ENCODE measurements at places on chromosomes 1 and 21.

DNA sequence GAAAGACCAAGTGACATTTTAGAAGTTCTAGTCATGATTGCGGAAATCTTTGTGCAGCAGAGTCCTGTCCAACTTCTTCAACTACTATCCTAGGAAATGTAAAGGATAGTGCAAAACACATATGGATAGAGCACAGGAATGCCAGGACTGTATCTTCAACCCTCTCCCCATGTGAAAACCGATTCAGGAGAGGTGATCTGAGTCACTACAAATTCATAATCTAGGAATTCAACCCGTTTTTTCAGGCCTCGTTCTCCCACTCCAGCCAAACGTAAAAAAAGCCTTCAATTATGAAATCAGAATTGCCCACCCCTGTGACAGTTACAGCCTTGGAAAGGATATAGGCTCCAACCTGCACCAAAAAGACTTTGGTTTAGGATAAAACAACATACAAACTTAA, 52.9 kb upstream of the RGS1 start:
- no peak for DNase-seq

DNA sequence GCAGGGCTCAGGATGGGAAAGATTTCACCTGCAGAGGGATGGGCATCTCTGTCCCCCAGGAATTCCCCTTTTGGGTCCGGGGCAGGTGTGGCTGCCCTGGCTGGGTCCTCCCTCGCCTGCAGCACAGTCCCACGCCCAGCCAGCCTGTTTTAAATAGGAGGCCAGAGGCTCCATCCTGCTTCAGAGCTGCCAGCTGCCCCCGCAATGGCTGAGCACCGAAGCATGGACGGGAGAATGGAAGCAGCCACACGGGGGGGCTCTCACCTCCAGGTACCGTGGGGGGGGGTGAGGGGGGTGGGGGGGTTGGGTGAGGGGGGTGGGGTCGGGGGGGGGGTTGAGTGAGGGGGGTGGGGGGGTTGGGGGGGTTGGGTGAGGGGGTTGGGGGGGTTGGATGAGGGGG, 3.6 kb downstream of the SCNN1D start:
- DNase-seq: no peak

GRCh38 chr1:238281418-238281817, 390.7 kb upstream of the ZP4 start:
- no peak for DNase-seq

GRCh38 chr1:175303201-175303707, 110.7 kb upstream of the KIAA0040 start:
- no peak for DNase-seq

DNA sequence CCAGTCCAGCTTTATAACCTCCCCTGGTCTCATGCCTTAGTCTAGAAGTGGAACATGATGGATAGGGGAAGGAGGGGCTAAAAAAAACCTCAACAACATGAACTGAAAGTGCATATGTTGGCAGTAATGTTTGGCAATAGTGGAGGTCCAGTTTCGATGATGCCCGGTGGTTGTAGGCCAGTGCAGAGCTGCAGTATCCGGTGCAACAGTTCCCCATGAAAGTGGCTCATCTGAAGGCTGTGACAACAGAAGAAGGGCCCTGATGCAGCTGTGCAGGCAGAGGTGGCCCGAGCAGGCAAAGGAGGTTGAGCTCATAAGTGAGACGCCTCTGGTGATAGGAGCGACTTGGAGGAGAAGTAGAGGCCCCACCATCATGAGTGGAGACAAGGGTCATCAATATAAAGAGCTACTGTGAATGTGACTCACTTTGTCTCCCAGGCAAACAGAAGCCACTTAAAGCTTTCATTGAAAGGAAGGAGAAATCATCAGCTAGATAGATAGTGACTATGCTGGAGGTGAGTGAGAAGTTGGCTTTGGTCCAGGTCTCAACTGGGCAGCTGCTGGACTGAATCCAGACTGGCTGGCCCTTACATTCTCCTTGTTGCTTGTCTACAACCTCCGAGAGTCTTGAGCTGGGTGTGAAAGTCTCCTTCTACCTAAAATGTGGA, 10.2 kb upstream of the CREG1 start:
- DNase-seq: no peak

DNA sequence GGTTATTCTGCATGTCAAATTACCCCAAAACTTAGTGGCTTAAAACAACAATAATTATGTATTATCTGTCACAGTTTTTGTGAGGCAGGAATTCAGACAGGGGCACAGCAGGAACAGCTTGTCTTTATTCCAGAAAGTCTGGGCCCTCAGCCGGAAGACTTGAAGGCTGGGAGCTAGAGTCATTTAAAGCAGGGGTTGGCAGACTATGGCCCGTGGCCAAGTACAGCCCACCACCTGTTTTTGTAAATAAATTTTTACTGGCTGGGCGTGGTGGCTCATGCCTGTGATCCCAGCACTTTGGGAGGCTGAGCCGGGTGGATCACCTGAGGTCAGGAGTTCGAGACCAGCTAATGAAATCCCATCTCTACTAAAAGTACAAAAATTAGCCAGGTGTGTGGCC, 39.6 kb upstream of the KDM4A start:
- DNase-seq: no peak

GRCh38 chr1:8167936-8168335, 141.8 kb upstream of the ERRFI1 start:
- DNase-seq: no peak

GRCh38 chr1:77313491-77313890, 31.7 kb downstream of the AK5 start:
- no peak for DNase-seq

- DNase-seq: no peak
Measured at GRCh38 chr1:178220094-178220493, 126.2 kb downstream of the RASAL2 start.

DNA sequence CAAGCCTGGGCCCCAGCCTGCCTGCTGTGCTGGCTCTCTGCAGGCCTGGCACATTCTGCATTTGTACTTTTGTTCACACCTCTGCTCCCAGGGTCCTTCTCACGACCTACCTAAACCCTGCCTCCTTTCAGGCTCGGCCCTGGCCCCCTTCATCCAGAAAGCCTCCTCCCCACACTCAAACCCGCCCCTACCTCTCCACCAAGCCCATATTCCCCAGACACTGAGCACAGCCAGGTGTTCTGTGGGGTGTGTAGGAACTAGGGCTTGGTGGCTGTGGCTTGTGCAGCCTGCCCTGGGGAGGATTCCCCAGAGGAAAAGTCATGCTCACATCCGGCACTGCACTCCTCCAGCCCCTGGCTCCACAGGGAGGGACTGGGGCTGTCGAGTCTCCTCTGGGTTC, 8.2 kb upstream of the MIXL1 start:
- no peak for DNase-seq

DNA sequence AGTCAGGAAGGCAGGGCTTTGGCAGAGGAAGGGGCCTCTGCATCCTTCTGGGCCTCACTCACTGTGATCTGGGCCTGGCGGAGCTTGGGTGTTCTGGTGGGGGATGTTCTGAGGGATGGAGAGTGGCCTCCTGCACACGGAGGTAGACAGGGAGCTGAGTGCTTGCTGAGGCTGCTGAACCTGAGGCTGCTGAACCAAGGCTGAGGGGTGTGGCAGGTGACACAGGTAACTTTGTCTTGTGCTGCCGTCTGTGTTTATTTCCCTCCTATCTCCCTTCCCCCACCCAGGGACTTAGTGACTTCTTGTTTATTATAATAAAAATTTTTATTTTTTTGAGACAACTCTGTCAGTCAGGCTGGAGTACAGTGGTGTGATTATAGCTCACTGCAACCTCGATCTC, 37.7 kb upstream of the IFNLR1 start:
- no peak for DNase-seq

DNA sequence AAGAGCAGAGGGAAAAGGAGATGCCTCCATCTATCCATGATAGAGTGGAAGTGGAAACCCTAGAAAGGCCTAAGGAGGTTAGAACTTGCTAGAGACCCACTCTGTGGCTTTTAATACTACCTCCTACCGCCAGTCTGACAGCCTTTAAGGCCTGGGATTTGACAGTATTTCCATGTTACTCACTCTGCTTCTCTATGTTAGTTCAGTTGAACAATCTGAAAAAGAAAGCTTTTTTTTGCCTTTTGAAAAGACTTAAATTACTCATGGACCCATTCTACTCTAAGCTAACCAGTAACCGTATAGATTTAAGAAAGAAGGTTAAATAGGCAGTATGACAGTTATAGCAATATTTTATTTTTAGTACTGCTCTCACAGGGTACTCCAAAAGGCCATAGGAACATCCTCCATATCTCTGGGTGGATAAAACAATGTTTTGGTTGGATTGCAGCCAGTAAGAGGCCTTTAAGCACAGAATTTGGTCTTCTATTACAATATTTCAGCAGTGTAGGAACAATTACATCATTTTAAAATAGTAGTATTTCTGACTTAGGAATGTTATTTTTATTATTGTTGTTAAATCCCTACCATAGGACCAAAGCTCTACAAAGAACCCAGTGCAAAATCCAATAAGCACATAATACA, 15.9 kb upstream of the GPR25 start:
- no peak for DNase-seq

DNA sequence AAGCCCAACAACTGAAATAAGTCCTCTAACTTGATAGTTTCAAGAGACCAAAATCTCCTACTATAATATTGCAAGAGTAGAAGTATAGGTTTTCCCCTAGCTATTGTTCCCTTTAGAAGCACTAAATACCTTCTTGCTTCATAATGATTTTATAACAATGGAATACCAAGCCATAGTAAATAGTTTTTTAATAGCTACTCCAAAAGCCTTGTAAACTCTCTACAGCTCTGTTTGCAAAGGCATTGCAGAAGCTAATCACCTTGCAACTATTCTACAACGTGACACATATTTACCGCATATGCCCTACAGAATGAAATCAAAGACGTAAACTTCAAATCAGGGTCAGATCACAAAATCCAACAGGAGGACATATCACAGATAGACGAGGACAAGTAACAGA, 451.5 kb upstream of the ZRANB2 start:
- no peak for DNase-seq
